Choroid plexus epithelial cell (primary cell): ENCODE measurements at places on chromosomes 12 and 14.

DNA sequence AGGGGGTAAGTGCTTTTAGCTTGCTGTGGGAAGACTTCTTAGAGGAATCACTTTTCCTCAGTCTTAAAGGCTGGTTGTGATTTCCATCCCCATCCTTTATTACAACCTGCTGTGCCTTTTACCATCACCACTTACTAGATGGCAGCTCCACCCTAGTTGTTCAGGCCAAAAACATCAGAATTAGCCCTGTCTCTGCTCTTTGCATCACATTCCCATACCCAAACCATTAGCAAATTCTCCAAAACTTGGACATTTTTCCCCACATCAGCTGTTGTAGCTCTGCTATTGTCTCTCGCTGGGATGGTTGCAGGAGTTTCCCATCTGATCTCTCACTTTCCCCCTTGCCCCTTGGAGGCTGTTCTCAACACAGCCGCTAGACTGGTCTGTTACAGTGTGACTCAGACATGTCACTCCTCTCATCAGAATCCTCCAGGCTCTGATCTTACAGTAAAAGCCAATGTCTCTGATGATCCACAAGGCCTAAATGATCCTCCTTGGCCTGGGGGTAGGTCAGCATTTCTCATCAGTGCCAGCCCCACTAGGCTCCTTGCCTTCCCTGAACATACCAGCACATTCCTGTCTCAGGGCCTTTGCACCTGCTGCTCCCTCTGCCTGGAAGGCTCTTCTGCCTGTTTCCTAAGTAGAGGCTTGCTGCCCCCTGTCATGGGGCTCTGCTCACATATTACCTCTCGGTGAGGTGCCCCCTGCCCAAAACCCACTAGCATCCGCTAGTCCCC, 102.5 kb downstream of the BEGAIN start:
- no peak for DNase-seq

DNA sequence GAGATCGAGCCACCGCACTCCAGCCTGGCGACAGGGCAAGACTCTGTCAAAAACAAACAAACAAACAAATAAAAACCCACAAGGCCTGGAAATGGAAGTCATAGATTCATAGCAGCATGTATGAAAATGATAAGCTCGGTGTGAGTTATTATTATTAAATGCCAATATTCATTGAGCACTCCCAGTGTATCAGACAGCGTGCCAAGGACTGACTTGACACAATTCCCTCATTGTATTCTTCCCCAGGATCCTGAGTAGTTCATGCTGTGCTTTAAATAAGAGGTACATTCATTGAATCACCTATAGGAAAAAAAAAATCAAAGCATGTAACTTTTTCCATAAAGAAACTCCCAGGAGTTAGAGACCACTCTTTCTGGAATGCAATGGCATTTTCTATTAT, 12.6 kb upstream of the RFLNA start:
- no peak for DNase-seq

DNA sequence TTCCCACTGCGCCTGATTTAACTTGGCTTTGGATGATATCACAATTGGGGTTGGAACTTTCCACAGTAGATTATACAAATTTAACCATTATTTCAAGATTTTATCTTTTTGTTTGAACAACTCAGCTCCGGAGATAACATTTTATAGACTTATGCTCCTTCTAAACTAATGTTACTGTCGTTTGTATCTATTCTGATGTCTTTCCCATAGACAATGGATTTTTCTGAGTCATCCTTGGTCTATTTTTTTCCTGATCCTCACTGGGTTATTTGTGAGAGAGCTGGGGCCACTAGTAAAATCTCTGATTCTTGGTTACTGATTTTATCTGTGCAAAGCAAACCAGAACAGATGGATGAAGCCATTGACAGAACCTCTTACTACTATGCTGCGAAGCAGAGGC, 175.1 kb downstream of the SLC38A4 start:
- DNase-seq: no peak

DNA sequence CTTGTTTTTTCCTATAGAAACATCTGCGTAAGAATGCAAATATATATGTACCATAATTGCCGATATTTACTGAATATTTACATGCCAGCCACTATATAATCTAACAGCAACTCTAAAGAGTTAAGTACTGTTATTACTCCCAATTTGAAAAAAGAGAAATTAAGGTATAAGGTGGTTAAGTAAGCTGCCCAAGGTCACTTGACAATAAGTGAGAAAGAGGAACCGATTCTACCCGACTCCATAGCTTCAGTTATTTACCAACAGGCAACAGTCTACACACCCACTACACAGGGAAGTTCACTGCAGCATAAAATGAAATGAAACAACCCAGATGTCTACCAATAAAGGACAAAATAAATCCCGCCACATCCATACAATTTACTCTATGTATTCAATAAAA, 1.1 kb downstream of the MIS18BP1 start:
- DNase-seq: peak; percentile 44

DNA sequence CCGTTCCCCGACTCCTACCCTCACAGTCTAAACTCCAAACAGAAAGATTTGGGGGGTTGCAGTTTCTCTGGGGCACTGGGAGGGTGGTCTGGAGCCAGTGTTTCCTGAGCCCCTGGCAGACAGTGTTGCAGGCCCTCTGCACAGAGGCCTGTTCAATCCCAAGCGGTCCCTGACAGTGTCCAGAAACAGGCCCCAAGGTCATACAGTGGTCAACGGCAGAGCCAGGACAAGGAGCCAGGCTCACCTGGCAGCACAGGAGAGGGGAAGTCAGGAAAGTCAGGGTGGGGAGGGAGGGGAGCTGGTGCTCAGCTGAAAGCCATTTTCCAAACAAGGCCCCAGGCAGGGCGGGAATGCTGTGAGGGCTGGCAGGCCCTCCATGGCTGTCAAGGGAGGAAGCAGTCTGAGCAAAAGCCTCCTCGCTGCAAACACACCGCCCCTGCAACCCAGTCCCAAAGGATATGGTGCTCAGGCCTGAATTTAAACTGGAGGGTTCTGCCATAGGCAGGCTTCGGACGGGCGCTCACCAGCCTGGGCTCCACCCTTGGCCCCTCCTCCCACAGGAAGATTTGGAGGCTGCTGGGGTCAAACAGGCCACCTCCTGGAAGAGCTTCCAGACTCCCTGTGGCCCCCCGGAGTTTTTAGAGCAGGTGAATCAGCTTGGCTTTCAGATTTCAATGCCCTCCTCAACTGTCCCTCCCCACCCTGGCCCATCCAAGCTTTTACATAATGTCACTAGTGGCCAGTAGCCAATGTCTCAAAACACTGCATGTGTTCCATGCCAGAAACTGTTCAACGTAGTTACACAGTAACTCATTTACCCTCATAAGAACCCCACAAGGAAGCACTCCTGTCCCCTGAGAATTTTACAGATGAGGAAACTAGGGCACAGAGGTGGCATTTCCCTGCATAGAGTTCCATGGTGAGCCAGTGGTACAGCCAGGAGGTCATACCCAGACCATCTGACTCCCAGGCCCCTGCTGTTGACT, 41.5 kb downstream of the CHGA start:
- no peak for DNase-seq

GRCh38 chr12:49487605-49488004, 51.2 kb upstream of the KCNH3 start:
- no peak for DNase-seq

GRCh38 chr14:51209457-51209856, 30.6 kb upstream of the TMX1 start:
- no peak for DNase-seq

DNA sequence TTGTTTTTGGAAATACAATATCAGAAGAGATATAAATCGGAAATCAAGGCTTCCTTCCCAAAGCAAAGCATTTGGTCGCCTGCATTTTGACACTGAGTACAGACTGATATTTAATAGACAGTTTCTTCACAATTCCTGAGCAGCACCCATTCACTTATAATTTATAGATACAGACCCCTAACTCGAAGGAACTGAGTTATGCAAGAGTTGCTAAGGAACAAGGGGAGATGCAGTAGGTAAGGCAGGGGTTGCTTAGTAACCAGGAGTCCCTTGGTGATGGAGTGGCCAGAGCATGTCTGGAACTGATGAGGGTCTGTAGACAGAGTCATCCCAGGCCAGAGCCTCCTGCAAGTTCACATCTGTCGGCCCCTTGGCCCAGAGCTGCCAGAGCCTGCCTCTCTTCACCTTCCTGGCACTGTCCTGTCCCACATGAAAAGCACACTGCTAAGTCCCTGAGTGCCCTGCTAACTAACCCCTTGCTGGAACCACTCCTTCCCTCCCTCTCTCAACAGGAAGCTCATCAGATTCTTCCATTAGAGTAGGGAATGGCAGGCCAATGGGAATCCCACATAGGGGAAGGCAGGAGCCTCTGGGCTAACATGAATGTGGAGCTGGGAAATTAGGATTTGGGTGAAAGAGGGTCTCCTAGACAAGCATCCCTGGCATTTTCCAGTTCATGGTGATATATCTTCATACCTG, 3.6 kb upstream of the DHRS2 start:
- DNase-seq: no peak

- peak; percentile 50 for DNase-seq
These were observed 463.8 kb downstream of the PRKD1 start for GRCh38 chr14:29463727-29464395.

DNA sequence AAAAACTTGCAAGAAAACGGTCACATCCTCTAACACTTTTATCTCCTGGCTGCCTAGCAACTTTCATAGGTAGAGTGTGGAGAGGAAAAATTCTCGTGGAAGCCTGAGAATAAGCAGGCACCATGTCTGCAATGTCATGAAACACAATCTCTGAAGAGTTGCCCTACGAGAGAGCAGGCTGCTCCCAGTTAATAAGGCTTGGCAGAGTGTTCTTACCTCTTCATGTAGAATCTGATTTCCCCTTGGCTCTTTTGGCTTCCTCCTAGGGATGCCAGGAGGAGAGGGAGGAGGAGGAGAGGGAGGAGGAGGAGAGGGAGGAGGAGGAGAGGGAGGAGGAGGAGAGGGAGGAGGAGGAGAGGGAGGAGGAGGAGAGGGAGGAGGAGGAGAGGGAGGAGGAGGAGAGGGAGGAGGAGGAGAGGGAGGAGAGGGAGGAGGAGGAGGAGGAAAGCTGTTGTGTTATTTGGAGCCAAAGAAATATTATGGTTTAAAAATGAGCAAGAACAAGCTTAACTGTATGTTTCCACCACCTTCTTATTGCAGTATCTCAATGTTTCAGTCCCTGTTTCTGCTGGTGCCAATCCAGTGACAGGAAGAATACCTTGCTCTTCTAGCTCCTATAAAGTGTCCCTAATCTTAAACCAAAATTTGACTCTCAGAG, 52.9 kb downstream of the EGLN3 start:
- DNase-seq: no peak

GRCh38 chr14:23112359-23113178, 6.5 kb downstream of the CEBPE start:
- peak; percentile 19 for DNase-seq

GRCh38 chr12:24778486-24779304, 170.2 kb downstream of the BCAT1 start:
- peak; percentile 84 for DNase-seq

- DNase-seq: no peak
These were observed 335.1 kb downstream of the MED13L start for GRCh38 chr12:115942346-115942745.

DNA sequence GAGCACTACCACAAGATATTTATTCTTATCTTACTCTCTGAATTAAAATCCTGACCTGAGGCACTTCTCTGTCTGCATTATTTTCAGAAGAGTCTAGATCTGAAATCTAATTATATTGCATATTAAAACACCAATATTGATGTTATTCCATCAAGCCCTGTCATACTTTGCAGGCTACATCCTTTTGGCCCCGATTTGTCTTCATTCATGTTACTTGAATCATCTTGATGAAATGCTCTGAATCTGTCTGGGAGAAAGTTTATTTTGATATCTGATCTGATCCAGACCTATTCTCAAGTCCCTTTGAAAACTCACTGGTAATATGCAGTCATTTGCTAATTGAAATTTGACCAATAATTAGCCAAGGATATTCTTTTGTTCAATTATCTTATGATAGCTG, 79.9 kb downstream of the BBS10 start:
- DNase-seq: peak; percentile 71

DNA sequence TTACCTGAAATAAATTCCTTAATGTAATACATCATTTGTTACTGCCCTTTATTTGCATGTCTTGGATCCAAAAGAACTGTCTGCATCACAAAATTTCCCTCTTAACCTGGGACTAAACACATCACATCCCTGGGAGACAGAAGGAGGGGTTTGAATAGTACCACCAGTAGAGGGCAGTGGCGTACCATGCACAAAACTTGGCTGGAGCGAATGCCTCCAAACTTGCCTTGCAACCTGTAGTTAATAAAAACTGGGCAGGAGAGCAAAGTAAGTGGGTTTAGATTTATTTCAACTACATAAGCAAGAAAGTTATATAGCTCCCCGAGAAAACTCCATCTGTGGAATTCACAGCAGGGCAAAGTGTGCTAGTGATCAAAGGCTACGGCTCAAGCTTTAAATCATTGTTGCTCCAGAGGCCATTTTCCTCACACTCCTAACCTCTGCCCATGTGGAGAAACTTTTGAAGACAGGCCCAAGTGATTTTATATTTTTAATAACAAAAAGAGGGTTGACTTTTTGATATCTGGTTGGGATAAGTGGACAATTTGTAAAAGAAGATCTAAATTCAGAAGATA, 1176.7 kb upstream of the SEL1L start:
- DNase-seq: peak; percentile 85

DNA sequence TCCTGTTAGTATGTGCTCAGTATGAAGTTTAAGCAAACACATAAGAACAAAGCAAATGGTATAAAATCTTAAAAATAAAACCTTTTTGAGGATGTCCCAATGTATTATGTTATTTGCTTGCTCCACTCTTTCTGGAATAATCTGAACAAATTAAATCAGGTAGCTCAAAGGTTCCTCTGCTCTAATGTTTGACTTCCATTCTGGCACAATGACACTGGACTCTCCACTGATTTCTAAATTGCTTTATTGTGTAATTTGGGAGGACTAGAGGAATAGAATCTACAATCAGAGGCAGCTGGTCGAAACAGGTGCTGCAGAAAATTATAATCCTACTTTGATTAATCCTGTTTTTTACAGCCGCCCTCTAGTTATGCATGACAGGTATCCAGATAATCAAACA, 523.7 kb upstream of the FOXG1 start:
- no peak for DNase-seq

- no peak for DNase-seq
These were observed 4.2 kb downstream of the VASH1 start for GRCh38 chr14:76765461-76765931.
